ENCODE measurements at places on chromosomes 13 and 19.
A peak's percentile ranks its signal among the peaks of the same experiment; 100 is the strongest.

- DNase-seq, result peak; percentile 64
Measured at GRCh38 chr19:50357178-50358100, 8.0 kb downstream of the NAPSA start.

GRCh38 chr13:32224916-32225315 lies 90.2 kb downstream of the ZAR1L start:
- DNase-seq, result no peak

DNA sequence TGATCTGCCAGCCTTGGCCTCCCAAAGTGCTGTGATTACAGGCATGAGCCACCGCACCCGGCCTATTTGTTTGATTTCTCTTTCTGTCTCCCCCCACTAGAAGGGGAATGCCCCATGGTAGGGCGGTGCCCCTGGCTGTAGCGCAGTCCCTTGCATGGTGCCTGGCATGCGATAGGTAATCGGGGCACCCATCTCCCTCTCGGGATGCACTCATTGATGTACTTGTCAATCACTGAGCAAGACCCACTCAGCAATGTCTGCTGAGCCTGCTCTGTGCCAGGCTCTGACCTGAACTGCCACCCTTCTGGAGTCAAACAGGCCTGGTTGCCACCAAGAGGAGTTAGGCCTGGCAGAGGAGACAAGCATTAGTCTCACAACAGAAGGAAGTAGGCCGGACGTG lies 19.8 kb downstream of the DNM2 start:
- DNase-seq, result no peak

DNA sequence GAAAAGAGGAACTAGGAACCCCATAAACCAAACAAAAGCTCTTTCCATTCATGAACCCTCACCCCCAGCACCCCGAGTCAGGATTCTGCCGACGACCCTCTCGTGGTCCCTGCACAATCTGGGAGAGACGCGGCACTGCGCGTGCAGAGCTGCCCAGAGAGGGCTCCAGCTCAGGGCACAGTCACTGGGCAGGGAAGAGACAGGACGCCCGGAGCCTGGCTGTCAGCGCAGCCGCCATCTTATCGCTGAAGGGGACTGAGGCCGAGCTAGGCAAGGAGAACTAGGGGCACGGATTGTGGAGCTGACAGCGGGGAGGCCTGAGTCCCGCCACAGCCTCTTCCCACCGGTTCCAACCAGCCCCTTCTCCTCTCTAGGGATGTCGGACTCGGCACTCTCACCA lies 349 bp downstream of the ZNF98 start:
- DNase-seq, result no peak

GRCh38 chr13:38350114-38350617 lies 515 bp downstream of the UFM1 start:
- DNase-seq, result peak; percentile 22

DNA sequence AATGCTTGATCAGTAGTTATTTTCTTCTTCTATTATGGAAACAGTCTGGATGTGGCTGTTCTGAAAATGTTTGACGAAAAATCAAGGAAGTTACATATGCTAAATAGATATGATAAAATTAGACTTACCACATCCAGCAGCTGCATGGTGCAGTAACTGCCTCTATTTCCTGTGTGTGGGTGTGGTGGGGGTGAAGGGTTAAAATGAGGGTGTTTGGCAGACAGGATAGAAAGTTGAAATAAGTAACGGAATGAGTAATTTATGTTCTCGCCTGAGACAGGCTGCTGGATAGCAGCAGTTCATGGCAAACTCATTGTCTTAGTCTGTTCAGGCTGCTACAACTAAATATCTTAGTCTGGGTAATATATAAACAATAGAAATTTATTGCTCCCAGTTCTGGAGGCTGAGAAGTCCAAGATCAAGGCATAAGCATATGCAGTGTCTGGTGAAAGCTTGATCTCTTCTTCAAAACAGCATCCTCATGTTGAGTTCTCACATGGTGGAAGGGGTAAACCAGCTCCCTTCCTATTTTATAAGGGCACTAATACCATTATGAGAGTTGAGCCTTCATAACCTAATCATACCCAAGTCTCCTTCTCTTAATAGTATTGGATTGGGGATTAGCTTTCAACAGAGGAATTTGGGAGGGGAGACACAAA lies 1248.9 kb downstream of the SLITRK5 start:
- DNase-seq, result no peak

GRCh38 chr13:27524981-27525975 lies 74.9 kb upstream of the MTIF3 start:
- no peak for DNase-seq

Measured in stimulated activated CD8-positive, alpha-beta memory T cell treated with anti-CD3 and anti-CD28 coated beads, Interleukin-4, amount 100 ng/mL, for 1 hour (primary cell).